ENCODE measurements at places on chromosomes 6 and 20.
A peak's percentile ranks its signal among the peaks of the same experiment; 100 is the strongest.

GRCh38 chr6:163775313-163775712 is 360.8 kb downstream of the QKI start:
- DNase-seq = no peak

GRCh38 chr6:92810913-92811312 is 608.4 kb downstream of the EPHA7 start:
- peak; percentile 42 for DNase-seq

DNA sequence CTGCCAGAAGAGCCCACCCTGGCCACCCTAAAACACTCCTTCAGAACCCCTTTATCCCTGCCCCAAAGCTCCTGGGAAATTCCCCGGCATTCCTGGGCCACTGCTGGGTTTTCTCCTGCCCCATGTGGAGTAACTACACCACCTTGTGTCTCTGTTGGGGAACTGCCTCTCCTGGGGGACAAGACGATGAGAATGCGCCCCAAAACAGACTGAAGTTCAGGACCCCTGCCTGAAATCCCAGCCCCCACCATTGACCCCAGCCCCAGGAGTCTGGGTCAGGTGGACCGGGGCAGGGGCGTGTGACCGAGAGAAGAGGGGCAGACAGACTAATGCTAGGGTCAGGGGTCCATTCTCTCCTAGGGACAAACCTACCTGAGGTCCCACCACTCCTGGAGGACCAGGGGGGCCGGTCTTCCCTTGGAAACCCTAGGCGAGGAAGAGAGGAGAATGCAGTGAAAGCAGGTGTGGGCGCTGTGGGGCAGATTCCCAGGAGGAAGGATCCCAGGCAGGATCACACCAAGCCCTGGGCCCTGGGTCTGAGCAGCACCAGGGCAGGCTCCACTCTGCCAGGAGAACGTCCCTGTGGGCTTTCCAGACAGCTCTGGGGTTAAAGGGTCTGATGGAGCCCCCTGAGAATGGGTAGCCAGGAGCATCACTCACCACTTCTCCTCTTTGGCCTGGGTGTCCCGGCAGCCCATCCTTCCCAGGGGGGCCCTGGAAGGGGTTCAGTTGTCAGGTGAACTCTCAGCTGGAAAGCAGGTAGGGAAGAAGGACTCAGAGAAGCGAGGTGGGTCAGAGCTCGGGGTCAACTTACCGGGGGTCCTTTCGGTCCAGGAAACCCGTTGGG is 19.4 kb downstream of the COL11A2 start:
- DNase-seq = no peak

- no peak for DNase-seq
Measured at GRCh38 chr6:40997234-40997957, 41.6 kb downstream of the UNC5CL start.

GRCh38 chr6:21538186-21538798 is 55.3 kb upstream of the SOX4 start:
- peak; percentile 55 for DNase-seq

DNA sequence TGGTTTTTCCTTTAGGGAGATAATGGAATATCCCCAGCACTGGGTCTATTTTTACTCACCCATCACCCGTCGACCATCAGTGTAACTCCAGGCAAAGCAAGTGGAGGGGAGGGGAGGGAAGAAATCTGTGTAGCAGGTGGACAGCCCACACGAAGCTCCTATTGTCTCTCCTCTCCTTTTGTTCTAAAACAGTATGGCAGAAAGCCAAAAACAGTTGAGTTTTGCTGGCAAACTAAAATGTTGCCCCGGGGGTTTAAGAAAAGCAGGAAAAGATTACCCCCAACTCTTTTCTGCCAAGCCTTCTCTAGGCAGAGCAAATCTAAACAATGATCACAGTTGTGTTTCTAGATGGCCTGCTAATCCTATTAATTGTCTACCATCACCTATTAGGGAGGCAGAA is 89.7 kb downstream of the PREP start:
- DNase-seq = no peak

GRCh38 chr6:16799279-16800193 is 38.3 kb upstream of the ATXN1 start:
- no peak for DNase-seq

DNA sequence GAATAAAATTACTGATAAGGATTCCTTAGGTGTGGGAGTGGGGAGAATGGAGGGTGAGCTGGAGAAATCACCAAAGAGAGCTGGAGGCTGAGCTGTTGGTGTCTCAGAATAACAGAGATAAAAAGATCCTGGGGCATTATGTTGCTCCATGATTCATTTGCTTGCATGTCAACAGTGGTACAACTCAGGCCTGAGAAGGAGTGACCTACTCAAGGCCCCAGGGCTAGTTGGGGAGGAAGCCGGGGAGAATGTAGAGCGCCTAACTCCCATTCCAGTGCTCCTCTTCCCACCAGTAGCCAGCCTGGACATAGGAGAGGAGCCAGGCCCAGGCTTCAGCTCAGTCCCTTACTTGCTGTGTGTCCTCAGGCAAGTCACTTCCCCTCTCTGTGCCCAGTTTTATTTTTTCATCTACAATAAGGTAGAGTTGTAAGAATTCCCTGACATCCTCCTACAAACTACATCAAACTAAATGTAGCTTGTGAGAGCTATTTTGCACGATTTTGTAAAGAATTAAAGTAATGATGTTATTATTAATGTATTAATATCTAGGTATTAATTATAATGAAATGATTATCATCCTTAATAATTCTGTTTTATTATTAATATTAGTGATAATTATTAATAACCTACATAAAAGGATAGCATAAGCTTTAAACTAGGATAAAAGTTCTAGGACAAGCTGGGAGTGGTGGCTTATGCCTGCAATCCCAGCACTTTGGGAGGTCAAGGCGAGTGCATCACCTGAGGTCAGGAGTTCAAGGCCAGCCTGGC is 250.9 kb upstream of the SULF2 start:
- DNase-seq = no peak

DNA sequence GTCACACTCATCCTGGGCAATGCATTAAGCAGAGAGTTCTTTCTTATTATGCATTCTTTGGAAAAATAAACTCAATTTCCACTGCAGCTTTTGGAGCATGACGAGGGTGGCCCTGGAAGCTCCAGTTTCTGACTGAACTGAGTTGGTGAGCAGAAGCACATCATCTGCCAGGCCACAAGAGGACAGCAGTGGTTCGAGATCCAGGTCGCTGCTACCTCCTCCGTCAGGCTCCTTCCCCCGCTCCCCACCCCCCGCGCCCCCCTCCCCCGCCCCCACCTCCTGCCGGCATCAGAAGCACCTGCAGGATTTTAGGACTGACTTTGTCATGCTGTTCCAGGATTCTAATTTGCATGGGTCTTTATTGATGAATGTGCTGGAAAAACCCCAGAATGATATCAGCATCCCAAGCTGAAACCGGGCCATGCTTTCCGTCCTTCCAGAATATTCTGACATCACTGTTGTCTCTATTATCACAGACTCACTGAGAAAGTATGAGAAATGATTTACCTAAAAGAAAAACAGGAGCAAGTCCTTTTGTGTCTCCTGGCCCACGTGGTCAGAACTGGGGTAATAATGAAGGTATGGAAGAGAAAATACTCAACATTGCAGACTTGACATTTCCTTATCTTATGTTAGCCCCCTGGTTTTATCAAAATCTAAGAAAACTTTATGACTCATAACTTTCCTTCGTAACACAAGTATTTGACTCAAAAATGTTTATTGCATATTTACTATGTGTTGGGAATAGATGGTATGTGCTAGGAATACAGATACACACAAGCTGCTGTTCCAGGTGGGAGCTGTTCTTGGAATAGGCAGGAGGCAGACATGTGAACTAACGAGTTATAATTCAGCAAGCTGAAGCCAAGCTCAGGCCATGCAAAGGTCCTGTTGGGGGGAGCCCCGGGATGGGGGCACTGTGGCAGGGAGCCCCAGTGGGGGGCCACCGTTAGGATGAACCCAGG is 220.2 kb upstream of the EXOC2 start:
- no peak for DNase-seq

GRCh38 chr6:17100806-17101205 is 1.0 kb upstream of the STMND1 start:
- DNase-seq = peak; percentile 72

- DNase-seq = no peak
Measured at GRCh38 chr6:13217206-13217905, 111.0 kb downstream of the TBC1D7 start.

GRCh38 chr20:14915356-14915755 is 577.9 kb upstream of the FLRT3 start:
- peak; percentile 83 for DNase-seq

DNA sequence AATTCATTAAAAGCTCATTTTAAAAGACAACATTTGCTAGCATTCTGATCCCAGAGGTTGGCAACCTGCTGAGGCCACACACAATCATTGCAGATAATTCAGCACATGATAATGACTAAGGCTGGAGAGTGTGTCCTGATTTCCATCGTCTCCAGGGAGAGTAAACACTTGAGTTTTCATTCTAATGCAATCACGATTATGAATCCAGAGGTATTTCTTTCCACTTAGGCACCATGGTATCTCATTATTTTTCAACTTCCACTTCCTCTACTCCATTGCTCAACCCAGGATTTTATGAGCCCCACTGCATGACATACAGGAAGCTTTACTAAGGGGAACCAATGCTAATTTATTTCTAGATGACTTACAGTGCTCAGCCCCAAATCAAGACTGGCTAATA is 273.8 kb upstream of the AGPAT4 start:
- peak; percentile 95 for DNase-seq

DNA sequence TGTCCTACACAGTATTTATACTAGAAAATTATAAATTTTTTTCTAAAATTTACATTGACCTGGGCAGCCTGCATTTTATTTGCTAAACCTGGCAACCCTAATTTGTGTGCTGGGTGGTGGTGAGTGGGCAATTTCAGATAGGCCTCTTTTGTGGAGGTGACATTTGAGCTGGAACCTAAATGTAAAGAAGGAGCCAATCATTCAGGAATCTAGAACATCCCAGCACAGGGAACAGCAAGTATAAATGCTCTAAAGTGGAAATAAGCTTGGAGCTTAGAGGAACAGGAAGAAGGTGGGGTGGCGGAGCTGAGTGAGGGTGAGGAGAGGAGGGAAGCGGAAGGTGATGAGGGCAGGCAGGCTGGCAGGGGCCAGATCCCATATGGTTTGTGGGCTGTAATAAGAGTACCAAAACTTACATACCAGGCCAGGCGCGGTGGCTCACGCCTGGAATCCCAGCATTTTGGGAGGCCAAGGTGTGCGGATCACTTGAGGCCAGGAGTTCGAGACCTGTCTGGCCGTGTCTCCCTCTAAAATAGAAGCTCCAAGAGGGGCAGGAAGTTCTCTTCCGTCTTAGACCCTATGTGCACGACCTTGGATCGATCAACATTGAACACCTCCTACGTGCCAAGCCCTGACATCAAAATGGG is 549 bp upstream of the CSE1L start:
- peak; percentile 55 for DNase-seq

DNA sequence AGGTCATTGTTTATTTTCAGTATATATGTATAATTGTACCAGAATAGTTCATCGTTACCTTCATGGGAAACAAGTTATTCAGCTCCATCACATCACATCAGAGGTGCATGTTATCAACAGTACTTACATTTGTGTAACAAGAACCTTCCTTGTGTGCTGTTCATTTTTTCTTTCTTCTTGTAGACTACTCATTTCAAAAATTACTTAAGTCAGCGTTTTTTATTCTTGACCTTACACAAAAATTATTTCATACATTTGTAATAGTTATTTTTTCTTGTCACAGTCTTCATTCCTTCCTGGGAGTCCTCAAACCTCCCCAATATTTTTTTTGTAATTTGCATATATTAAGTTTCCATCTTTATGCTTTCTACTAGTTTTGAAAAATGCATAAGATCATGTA is 725.7 kb upstream of the ADGRB3 start:
- DNase-seq = no peak

DNA sequence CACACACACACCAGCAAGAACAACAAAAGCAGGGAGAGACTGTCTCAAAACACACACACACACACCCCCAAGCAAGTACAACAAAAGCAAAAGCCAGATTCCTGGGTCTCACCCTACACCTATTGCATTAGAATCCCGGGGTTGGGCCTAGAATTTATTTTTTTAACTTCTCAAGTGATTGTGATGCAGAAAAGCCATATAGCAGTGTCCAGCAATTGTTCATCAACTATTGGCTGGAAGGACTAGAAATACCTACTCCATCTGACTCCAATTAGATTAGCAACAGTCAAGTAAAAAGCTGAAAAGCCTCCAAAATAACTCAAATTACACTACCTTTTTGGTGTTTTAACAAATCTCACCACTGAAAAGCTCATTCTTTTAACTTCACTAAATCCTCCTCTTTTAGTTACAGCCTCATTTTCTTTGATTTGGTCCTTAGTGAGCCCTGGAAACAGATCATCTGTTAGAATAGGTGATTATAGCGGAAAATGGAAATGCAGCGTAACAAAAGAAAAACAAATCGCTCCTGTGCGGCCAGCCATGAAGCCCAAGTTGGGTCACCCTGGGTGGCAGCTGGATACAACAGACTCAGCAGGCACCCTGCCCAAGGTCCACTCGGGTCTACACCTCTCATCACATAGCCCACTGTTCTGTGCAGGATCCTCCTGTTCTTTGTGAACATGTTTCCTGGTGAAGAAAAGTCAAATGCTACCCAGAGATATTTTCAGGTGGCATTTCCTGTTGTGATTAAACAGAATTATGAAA is 38.7 kb downstream of the STAU1 start:
- DNase-seq = no peak

GRCh38 chr6:33851959-33852358 is 48.2 kb upstream of the MLN start:
- DNase-seq = no peak

- no peak for DNase-seq
Measured at GRCh38 chr6:126546541-126547120, 206.7 kb downstream of the CENPW start.

DNA sequence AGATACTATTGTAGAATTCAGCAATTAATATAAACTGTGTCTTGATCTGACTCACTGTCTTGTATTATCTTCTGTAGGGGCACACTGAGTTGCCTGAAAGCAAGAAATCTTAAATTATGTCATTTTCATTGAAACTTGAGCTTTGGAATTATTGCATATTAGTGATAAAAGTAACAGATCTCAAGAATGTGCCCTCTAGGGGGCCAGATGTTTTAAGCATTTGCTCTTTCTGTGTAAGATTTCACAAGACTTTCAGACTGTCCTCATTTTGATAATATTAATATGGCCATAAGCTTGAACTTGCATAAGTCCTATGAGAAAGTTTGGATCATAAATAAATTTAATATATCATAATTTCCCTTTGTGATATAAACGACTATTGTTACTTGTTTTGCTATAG is 55.5 kb upstream of the MYO6 start:
- no peak for DNase-seq

GRCh38 chr6:108105571-108105970 is 31.0 kb upstream of the OSTM1 start:
- no peak for DNase-seq
